ENCODE measurements at places on chromosomes 5 and 9.
A peak's percentile ranks its signal among the peaks of the same experiment; 100 is the strongest.

DNA sequence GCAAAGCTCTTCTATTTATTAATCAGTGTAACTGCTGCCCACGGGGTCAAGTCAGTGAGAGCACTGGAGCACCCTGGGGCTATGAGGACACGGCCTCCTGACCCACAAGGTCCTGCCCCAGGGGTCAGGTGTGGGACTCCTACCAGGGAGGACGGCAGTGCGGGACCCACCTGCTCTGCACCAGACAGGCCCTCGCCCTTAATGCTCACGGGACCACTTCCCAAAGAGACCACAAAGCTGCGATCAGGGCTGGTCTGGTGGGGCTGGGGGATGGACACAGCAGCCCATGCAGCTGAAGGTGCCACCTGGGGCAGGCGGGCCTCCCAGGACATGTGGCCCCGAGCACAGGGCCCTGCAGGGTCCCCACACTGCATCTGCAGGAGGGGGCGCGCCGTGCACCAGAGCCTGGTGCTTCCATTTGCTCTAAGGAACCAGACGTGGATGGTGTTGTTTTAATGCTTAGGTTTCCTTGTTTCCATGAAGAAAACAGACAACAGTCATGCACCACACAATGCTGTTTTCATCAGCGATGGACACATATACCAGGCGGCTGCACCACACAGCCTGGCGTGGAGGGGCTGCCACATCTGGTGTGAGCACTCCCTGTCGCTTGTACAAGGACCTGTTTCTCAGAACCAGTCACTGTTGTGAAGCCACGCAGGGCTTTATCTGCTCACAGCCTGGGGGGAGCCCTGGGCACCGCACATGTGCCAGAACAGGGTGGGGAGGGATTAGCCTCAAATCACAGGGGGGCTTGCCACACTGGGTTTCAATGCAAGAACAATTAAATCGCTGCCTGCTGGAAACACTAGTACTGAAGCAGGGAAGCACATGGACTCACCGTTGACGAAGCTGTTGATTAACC, 22.6 kb downstream of the CLPTM1L start:
- DNase-seq, result peak; percentile 63

- no peak for DNase-seq
Observed at GRCh38 chr5:60147791-60148190, 254.3 kb upstream of the PDE4D start.

GRCh38 chr5:94240993-94241651, 377.3 kb downstream of the KIAA0825 start:
- no peak for DNase-seq

- DNase-seq, result no peak
Observed at GRCh38 chr9:126623314-126623666, 9.6 kb downstream of the LMX1B start.

DNA sequence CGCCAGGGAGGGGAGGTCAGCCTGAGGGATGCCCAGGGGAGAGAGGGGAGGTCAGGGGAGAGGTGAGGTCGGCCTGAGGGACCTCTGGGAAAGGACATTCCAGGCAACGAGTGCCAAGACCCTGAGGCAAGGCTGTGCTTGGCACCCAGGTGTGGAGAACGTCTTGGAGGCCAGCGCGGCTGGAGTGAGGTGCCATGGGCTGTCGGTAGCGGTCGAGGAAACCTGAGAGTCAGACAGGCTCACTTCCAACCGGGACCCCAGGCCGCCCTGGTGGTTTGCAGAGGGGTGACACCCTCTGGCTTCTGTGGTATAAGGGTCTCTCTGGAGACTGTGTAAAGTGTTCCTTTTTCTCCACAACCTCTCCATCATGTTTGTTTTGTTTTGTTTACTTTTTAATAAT, 82.9 kb downstream of the CACNA1B start:
- no peak for DNase-seq

GRCh38 chr5:168155585-168155984, 135.9 kb upstream of the WWC1 start:
- no peak for DNase-seq

GRCh38 chr5:28281351-28281750, 1243.0 kb upstream of the CDH9 start:
- DNase-seq, result no peak

GRCh38 chr9:129068990-129069861, 11.7 kb upstream of the DOLPP1 start:
- DNase-seq, result no peak

GRCh38 chr5:65506961-65507360, 25.2 kb upstream of the ADAMTS6 start:
- DNase-seq, result no peak

DNA sequence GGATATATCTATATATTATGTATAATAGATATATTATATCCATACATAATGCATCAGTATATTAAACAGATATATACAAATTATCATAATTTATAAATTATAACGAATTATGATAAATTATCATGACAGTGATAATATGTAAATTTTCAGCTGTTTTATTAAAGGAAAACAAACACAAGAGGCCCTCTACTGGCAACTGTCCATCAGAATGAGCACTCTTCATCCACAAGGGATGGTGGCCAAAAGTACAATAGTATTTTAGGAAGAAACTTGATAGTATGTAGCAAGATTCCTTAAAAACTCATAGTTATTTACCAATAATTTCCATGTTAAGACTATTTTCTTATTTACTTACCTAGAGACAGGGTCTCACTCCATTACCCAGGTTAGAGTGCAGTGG, 113.3 kb upstream of the LPAR1 start:
- no peak for DNase-seq

DNA sequence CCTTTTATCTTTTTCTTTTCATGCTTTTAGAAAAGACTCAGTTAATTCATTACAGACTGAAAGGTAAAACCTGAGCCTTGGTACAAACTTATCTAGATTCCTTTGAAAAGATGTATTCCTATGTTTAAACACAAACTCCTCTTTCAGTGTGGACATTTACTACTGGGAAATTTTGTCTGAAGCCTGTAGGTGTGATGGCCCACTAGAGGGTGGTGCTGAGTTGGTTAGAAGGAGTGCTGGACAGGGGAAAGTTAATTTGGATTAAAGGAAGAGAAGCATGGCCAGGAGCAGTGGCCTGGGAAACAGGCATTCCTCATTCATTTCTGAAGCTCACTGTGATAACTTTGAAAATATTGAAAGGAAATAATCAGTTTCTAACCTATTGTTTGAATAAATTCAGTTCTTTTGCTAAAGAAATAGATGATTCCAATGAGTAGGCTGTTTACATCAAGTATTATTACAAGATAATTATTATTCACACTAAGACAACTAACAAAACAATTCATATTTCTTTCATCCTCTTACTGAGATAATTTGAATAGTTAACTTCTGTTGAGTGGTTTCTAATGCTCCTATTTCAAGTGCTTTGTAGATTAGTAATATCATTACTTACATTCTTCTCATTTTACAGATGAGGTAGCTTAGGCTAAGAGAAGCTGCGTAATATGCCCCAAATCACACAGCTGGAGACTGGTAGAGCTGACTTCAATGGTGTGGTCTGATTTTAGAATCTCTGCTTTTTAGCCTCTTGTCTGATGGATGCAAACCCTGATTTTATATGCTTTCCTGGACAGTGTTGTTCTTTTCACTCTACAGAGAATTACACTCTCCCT, 150.9 kb downstream of the ADGRV1 start:
- DNase-seq, result no peak

- no peak for DNase-seq
Observed at GRCh38 chr9:114233491-114234185, 78.3 kb downstream of the COL27A1 start.

GRCh38 chr9:23563517-23563916, 262.5 kb downstream of the ELAVL2 start:
- no peak for DNase-seq

GRCh38 chr9:114187827-114188226, 32.5 kb downstream of the COL27A1 start:
- DNase-seq, result no peak

DNA sequence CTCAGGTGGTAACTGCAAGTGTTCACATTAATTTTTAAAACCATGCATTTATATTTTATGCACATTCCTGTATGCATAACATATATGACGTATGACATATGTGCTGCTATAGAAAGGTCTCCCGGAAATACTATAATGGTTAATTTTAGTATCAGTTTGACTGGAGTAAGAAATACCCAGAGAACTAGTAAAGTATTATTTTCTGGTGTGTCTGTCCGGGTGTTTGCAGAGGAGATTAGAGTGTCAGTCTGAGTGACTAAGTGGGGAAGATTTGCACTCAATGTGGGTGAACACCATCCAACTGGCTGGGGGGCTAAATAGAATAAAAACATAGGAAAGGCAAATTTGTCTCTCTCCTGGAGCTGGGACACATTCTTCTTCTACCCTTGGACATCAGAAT, 26.9 kb downstream of the UIMC1 start:
- DNase-seq, result no peak

DNA sequence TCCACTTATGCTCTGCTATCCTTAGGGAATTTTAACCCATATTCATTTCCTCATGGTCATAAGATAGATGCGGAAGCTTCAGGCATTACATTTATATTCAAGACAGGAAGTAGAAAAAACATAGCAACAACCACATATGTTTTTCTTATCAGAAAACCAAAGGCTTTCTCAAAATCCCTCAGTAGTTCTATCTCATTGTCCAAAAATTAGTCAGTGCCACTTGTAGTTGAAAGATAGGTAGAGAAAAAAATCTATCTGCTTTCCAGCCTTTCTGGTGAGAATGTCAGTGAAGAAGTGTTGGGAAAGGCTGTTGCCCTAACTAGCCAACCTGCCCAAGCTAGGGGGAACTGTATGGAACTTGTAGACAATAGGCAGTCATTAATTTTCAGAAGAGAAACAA, 23.5 kb upstream of the MOCS2 start:
- DNase-seq, result no peak

DNA sequence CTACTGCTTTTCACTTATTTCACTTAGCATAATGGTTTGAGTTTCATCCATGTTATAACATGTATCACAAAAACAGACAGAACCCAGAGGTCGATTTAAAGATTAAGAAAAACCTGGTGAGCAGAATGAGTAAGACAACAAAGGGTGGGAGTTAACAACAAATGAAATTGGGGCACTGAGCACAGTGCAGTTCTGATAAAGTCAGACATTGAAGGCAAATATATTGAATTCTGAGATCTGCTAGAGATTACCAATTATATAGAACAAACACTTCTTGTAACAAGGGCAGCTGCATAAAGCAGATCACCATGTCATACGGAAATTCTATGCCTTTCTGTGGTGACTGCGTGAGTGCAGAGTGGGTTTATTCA, 517.3 kb upstream of the RORB start:
- DNase-seq, result no peak

DNA sequence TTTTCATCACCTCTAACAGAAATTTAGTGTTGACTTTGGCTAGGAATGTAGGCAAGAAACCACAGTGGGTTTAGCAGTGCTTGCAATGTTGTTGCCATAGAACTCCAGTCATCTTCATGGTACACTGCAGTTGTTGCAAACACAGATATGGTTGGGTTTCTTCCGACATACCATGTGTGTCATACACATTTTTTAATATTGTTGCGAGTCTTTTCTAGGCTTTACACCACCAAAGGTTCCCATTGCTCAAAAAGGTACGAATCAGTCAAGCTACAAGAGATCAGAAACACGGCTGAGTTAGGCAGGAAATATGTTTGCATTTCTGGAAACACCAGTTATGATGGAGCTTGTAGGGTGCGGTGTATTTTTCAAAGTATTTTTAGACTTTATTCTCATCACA, 172.4 kb downstream of the SYK start:
- no peak for DNase-seq

- DNase-seq, result no peak
Observed at GRCh38 chr5:170597109-170597751, 93.4 kb downstream of the KCNIP1 start.

DNA sequence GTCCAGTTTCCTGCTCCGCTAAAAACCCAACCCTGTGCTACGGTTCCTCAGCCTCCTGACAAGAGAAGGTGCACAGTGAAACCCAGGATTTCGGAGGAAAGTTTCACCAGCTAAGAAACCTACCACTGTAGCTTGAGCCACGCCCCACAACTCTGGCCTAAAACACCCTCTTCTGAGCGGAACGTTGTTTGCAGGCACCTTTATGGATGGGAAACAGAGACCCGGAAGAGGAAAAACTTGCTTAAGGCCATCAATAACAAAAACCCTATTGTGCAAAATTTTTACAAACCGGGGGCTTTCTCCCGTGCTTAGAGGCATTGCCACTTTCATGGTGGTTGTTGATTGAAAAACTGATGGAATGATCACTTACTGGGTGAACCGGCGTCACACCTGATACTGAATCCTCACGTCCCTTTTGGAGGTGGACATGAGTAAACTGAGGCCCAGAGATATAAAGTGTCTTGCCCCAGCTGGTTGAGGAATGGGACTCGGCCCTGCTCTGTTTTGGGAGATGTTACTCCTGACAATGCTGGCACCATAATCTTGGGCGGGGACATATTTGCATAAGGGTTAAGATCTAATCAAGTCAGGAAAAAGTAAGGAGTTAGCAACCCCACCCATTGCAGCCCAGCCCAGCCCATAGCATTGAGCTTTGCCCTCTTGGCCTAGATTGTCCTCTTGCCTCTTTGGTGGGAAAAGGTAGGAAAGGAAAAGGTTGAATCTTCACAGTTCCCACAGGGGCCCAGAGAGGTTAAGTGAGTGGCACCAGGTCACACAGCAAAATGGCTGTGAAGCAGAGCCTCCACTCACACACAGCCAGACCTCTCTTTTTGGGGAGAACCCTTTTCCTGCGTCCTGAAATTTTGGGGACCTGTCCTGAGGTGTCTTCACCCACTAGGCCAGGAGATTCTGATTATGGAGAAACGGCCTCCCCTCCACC, 23.2 kb upstream of the PTGS1 start:
- DNase-seq, result no peak

GRCh38 chr5:134136771-134137170, 22.3 kb downstream of the TCF7 start:
- DNase-seq, result peak; percentile 47

DNA sequence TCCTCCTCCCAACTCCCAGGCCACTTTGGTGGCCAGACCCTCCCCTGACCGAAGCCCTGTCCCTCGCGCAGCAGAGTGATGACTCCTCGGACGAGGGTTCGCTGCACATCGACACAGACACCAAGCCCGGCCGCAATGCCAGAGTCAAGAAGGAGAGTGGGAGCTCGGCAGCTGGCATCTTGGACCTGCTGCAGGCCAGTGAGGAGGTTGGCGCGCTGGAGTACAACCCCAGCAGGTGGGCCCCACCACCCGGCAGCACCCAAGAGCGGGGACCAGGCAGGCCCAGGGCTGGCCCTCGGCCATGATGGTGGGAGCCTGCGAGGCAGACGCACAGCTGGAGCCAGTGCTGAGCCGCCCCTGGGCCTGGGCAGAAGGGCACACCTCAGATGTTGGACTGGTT, 90.6 kb downstream of the PHF2 start:
- DNase-seq, result peak; percentile 69

GRCh38 chr5:65366655-65367054, 115.1 kb downstream of the ADAMTS6 start:
- no peak for DNase-seq

GRCh38 chr5:181188700-181189362, 16.2 kb downstream of the TRIM7 start:
- peak; percentile 86 for DNase-seq

GRCh38 chr9:36671561-36671960, 98.9 kb downstream of the MELK start:
- DNase-seq, result no peak

GRCh38 chr5:108508979-108509378, 127.1 kb upstream of the FBXL17 start:
- DNase-seq, result no peak

Measured in type B pancreatic cell (in vitro differentiated cells).